Left lung (tissue), 14 donors: ENCODE measurements at places on chromosomes 7 and 10. TPM values are rescaled to one million over a fixed set of nuclear protein-coding genes. Genes with fewer than 3 reads are reported as not detected.

The EPO gene
- not detected for total RNA-seq

DNA sequence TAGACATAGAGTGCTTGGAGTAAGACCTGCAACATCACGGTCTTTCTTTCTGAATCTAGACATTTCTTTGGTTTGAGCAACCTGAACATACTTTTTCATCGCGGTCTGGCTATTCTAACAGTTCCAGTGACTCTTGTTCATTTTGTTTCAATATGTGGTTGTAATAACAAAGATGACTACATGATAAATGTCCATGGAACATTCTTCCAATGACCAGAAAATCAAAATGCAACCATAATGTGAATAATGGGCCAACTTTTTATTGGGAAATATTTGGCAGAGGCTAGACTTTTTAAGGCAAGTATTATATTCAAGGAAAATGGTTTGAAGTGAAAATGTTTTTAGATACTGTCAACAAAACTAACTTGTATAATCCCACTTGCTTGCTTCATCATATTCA, 282.5 kb downstream of the INHBA start:
- H3K27ac ChIP-seq = no peak overlapping the region
- H3K36me3 ChIP-seq = no peaks in the 10 kb centered on the region

The INA gene
- total RNA-seq = 0.26 TPM

The UCN3 gene
- 0.35 TPM for total RNA-seq

- H3K27ac ChIP-seq = no peak overlapping the region
- H3K4me1 ChIP-seq = peaks cover 39% of the 10 kb centered on the region
- no peak overlapping the region for H3K4me3 ChIP-seq
- no peaks in the 10 kb centered on the region for H3K36me3 ChIP-seq
- no peaks in the 10 kb centered on the region for H3K27me3 ChIP-seq
Observed at GRCh38 chr7:48389977-48390376, 218.7 kb downstream of the ABCA13 start.

DNA sequence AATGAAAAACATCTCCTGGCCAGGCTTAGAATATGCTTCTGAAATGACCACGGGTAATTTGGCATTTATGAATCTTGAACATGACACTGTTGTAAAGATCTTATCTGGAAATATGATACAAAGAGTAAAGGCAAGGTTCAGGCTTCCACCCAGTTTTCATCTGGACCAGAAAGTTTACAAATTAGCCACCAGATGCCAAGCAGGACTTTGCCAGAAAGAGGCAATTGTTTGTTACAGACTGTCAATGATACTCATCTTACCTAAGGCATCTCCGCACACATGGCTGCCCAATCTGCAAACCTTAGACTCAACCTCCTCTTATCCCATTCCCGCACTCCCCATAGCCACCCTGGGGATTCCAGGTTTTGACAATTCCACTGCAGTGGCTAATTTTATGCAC, 795.3 kb downstream of the TYW1 start:
- H3K27me3 ChIP-seq = peaks cover 27% of the 10 kb centered on the region
- no peaks in the 10 kb centered on the region for H3K36me3 ChIP-seq
- no peak for DNase-seq
- no peak overlapping the region for H3K4me3 ChIP-seq
- H3K4me1 ChIP-seq = no peaks in the 10 kb centered on the region
- no peak overlapping the region for H3K27ac ChIP-seq

DNA sequence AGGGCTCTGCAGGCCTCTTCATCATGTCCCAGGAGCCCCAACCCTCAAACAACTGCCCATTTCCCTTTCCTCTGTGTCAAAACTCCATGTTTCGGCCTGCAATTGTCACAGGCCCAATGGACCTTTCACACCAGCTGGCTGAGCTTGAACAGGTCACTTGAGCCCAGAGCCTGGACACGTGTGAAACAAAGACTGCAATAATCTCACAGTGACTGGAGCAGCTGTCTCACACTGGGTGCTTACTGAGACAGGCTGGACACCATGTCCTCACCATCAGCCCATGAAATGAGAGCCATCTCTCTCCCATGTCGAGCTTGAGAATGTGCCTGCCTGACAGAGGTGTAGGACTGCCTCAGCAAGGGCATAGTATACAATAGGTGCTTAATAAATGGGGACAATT, 19.5 kb upstream of the EIF5AL1 start:
- H3K36me3 ChIP-seq = no peaks in the 10 kb centered on the region
- H3K27me3 ChIP-seq = no peaks in the 10 kb centered on the region
- no peak for DNase-seq
- no peak overlapping the region for H3K4me3 ChIP-seq
- H3K27ac ChIP-seq = no peak overlapping the region

The ACBD5 gene
- total RNA-seq = 26.3 TPM

DNA sequence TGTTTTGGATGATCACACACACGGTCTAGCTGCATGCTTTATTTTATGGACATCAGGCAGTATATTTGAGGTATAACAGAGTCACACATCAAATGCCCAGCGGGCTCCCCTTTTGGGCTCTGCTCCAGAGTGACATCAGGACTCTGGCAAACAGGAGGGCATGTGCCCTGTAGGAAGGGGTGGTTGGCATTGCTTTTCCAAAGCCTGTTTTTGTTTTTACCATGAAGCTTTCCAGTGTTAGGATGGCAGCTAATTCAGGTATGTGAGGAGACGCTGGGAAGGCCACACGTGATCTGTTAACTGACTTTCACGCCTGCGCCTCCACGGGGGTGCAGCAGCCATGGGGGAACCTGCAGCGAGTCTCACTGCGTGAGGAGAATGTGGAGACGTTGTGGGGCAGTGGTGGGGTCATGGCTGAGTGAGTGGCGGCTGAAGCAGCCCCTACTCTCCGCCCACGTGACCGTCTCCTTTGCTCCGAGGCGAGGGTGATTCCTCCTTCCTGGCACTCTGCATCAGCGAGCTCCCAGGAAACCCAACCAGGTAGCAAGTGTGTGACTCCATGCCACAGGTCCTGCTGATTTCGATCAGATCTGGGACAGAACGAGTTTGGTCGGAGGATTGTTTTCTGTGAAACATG, 117.7 kb downstream of the ANKRD61 start:
- H3K27ac ChIP-seq = no peak overlapping the region
- H3K27me3 ChIP-seq = no peaks in the 10 kb centered on the region
- no peak for DNase-seq
- H3K36me3 ChIP-seq = peaks cover 100% of the 10 kb centered on the region
- H3K4me3 ChIP-seq = no peak overlapping the region

DNA sequence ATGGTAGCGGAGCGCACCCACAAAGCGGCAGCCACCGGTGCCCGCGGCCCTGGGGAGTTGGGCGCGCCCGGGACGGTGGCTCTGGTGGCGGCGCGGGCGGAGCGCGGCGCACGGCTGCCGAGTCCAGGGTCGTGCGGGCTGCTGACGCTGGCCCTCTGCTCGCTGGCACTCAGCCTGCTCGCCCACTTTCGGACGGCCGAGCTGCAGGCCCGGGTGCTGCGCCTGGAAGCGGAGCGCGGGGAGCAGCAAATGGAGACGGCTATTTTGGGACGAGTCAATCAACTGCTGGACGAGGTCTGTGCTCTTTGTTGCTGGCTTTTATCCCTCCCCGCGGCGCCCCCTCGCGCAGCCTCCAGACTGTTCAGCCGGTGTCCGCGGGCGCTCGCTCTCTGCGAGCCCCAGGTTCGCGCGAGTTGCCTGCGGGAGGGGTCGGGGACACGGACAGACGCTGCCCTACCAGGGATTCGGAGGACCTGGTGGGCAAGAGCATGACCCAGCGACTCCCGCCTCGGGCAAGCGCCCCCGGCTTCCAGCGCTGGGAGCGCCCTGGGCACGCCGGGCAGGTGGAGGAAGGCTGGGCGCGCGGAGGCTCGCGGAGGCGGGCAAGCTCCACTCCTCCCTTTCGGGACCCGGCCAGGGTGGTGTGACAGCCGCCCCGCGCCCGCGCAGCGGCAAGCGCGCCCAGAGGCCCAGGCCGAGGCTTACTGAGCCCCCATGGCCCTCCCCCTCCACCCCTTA, 887 bp downstream of the COL13A1 start:
- no peak for DNase-seq
- peak overlapping the region; percentile 26 for H3K4me3 ChIP-seq
- H3K36me3 ChIP-seq = no peaks in the 10 kb centered on the region
- peak overlapping the region; percentile 13 for H3K27ac ChIP-seq

- peaks cover 4% of the 10 kb centered on the region for H3K4me1 ChIP-seq
- H3K4me3 ChIP-seq = no peak overlapping the region
- DNase-seq = peak; percentile 78
- peaks cover 8% of the 10 kb centered on the region for H3K36me3 ChIP-seq
- H3K27me3 ChIP-seq = no peaks in the 10 kb centered on the region
Observed at GRCh38 chr10:98391578-98391991, 23.4 kb downstream of the PYROXD2 start.

DNA sequence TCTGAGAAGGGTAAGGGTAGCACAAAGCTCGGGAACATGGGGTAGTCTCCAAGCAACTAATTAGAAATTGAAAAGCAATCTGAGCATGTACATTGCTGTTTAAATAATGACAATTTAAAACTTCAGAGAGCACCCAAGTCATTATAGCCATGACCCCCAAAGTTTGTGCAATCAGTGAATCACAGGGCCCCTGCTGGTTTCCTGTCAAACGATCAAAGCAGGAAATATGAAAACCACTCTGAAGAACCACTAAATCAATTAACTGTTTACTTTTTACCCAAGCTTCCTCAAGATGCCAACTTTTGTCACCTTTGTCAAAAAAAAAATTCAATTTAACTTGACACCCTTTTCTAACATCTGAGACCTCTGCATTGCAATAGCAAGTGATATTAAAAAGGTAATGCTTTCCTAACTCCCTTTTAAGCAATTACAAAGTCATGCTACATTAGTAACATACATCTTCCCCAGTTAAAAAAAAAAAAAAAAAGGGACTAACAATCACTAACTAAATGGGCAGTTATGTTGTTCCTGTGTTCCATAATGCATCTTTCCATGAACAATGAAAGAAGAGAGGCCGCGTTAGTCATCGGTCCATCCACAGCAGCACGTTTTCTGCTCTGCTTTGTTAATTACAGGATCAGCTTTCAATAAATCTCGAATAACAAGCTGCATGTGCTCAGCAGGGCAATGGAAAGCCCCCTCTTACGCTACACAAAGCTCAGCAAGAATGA, 80.6 kb downstream of the ETV1 start:
- H3K36me3 ChIP-seq = no peaks in the 10 kb centered on the region
- H3K27me3 ChIP-seq = no peaks in the 10 kb centered on the region
- no peak for DNase-seq

- no peak for DNase-seq
- no peaks in the 10 kb centered on the region for H3K36me3 ChIP-seq
- no peak overlapping the region for H3K27ac ChIP-seq
- H3K4me1 ChIP-seq = no peaks in the 10 kb centered on the region
Observed at GRCh38 chr10:94496010-94496409, 49.6 kb upstream of the HELLS start.

- no peaks in the 10 kb centered on the region for H3K36me3 ChIP-seq
- no peak overlapping the region for H3K27ac ChIP-seq
- no peak overlapping the region for H3K4me3 ChIP-seq
- no peaks in the 10 kb centered on the region for H3K4me1 ChIP-seq
- DNase-seq = no peak
- H3K27me3 ChIP-seq = no peaks in the 10 kb centered on the region
Observed at GRCh38 chr7:31007634-31008033, 43.9 kb downstream of the GHRHR start.

The LLCFC1 gene
- total RNA-seq = not detected

The CBX3 gene
- 92.2 TPM for total RNA-seq

DNA sequence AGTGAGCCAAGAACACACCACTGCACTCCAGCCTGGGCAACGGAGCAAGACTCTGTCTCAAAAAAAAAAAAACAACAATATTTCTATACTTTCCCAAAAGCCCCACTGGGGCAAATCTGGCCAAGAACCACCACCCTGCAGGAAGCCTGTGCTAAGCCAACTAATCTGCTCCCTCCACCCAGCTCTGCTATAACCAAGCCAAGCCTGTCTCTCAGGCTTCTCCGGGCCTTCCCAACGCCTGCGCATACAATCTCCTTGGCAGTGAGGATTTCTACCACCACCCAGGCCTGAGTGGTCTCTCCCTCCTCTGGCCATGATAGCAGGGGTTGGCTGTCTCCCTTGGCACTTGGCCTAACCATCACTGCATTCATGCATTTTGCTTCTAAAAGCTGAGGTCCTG, 14.2 kb downstream of the DDX56 start:
- H3K4me1 ChIP-seq = no peaks in the 10 kb centered on the region
- DNase-seq = no peak
- H3K36me3 ChIP-seq = no peaks in the 10 kb centered on the region
- no peak overlapping the region for H3K27ac ChIP-seq
- no peak overlapping the region for H3K4me3 ChIP-seq

DNA sequence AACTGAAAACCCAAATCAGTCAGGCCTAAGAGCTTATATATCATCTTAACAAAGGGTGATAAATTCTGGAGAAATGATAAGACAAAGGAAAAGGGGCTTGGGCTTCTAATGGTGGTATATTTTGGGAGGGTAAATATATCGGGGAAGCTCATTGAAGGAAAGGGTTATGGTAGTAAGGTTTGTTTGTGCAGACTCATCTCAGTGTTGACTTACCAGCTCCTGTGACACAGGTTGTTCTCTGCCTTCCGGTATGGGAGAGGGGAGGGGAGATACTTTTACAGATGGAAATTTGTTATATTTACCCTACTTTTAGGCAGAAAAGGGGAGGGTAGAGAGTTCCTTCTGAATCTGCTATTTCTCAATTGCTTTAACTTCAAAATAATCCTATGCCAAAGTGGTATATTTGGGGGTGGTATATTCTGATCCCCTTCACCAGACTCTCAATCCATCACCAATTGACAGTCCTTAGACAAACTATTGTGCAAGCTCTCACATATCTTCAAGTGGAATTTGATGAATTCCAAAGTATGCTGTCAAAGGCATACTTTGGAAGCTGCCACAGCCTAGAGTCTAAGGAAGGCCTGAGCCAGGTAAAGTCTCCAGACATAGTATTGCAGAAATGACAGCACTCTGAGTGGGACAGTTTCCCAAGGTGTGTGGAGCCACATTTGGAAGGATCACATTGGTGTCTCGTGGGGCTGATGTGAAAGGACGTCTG, 13.3 kb upstream of the PAPSS2 start:
- H3K4me1 ChIP-seq = no peaks in the 10 kb centered on the region
- H3K4me3 ChIP-seq = no peak overlapping the region
- no peaks in the 10 kb centered on the region for H3K27me3 ChIP-seq
- no peaks in the 10 kb centered on the region for H3K36me3 ChIP-seq
- H3K27ac ChIP-seq = no peak overlapping the region

The MYL10 gene
- total RNA-seq = not detected

DNA sequence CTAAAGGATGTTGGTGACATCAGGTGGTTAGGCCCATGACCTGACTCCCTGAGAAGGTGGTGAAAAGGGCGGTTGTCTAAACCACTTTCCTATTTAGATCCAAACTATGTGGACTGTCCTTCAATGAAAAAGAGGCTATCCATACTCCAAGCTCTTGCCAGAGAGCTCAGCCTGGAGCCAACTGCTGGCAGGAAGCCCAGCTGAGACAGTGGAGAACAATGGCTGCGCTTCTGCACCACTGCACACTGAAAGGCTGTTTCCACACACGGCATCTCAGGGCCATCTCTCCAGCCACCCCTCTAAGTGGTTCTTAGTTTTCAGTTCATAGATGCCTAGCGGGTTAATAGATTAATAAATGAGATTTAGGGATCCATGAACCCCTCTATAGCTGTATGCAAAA, 488.8 kb upstream of the ZMIZ1 start:
- peaks cover 31% of the 10 kb centered on the region for H3K4me1 ChIP-seq
- no peak overlapping the region for H3K4me3 ChIP-seq
- H3K27ac ChIP-seq = no peak overlapping the region
- H3K27me3 ChIP-seq = no peaks in the 10 kb centered on the region

- peak overlapping the region; percentile 89 for H3K4me3 ChIP-seq
- no peaks in the 10 kb centered on the region for H3K27me3 ChIP-seq
- peak; percentile 25 for DNase-seq
- H3K36me3 ChIP-seq = peaks cover 51% of the 10 kb centered on the region
- peak overlapping the region; percentile 98 for H3K27ac ChIP-seq
Observed at GRCh38 chr7:48090095-48090805, 1.2 kb downstream of the UPP1 start.
